ENCODE measurements at places on chromosomes 2 and 18.

DNA sequence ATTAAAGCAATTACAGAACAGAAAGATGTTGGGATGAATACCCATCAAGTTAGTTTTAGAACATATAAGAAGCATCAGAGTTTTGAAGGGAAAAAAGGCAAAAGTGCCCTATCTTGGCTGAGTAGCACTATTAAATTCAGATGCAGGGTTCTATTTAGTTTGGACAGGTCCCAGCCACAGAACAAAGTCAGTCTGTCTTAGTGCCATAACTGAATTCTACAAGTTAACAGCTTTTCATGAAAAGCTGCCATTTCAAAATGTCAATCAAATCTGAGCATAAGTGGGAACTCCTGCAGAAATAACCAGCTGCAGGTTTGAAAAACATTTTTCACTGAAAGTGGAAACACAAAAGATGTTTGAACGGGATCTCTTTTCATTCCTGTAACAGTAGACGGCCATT lies 160.4 kb downstream of the SRBD1 start:
- no peak for DNase-seq

DNA sequence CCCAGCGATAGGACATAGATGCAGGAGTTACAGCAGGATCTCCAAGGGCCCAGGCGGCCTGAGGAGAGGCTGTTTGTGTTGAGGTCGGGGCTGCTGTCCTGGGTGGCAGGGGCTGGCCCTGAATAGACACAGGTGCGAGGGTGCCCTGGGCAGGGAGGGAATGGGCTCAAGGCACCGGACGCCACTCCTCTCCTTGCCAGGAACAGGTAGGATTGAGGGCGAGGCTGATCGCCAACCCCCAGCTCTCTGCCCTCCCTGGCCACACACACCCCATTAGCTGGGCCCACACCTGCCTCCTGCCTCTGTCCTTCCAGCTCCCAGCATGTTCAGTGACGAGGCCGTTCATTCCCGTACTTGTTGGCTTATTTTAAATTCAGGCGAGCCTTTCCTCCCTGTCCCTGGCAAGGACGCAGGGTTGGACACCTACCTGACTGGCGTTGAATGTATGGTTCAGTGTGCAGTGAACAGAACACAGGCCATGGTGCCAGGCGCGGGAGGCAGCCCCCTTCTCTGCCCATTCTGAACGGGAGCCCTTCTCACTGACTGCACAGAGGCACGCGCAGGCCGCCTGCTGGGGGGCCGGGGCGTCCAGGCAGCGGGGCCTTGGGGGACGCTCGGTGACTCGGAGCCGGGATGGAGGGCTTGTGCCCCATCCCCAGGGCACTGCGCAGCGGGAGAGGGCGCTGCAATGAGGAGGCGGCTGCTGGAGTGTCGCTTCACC lies 41.3 kb upstream of the SNED1 start:
- DNase-seq: no peak

DNA sequence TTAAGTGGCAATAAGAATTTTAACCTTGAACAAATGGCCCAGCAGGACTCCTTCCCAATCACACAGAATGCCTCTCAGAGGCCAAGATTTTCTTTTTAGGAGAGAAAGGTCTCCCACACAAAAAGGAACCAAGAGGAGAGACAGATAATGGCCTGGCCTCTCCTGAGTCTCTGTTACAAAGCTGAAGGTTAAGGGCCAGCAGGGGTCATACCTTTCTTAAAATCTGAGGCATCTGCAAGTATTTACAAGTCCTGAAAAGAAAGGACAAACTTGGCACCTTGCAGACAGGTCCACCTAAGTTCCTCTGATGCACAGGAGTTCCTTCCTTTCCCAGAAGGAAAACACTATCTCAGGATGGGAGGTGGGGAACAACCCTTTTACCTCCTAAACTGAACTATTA lies 142.3 kb downstream of the TMEM163 start:
- DNase-seq: no peak

- DNase-seq: no peak
Measured at GRCh38 chr2:55547001-55547400, 27.5 kb downstream of the CFAP36 start.

DNA sequence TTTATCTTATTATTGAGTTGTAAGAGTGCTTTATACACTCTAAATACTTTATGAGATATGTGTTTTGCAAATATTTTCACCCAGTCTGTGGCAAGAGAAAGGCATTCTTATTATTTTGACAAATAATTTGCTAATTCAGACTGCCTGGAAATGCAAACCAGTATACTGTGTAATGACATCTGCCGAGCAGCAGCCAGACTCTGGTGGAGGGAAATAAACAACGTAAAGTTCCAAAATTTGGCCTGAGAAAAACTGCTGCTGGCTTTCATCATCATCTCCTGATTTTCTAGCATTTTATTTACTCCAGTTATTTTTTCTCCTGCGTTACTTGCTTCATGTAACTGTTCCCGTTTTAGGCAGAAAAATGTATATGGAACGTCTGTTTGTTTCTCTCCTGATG lies 161.6 kb downstream of the RNF152 start:
- DNase-seq: peak; percentile 30

GRCh38 chr2:64015898-64016297 lies 3.3 kb downstream of the VPS54 start:
- no peak for DNase-seq

DNA sequence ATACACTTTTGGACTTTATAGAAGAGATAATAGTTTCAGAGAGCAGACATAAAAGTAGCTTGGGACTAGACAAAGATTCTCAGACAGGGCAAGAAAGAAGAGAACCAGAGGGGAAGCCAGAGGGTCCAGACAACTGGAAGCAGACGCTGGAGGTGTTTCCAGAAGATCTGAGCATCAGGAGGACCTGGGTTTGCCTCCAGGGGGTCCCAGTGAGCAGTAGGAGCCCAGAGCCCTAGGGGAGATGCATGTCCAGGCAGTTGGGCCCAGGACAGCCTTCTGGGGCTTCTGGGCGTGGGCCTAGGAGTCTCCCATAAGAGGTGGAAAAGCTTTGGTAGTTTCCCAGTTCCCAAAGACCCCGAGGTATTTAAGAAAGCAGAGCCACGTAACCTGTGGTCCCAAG lies 251.2 kb upstream of the ID2 start:
- no peak for DNase-seq

- peak; percentile 80 for DNase-seq
Measured at GRCh38 chr2:61793389-61793836, 60.4 kb downstream of the FAM161A start.

DNA sequence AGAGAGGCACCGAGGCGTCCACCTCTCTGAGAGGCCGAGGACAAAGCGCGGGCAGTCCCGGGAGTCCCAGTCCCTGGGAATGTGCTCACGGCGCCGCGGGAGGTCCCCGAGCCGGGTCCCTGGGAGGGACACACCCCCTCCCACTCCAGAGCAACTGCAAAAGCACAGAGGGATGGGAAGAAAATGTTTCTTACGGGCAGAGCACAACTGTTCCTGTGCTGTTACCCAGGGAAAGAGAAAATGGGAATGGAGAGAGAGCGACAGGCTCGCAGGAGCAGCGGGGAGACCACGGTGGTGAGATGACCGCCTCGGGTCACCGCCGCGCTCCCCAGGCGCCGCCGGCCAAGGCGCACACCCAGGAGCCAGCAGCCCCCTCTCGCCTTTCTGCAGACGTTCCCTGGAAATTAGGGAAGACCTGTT lies 1.2 kb upstream of the BCL11A start:
- DNase-seq: no peak

GRCh38 chr18:43620936-43621335 lies 343.6 kb upstream of the SYT4 start:
- DNase-seq: peak; percentile 55

DNA sequence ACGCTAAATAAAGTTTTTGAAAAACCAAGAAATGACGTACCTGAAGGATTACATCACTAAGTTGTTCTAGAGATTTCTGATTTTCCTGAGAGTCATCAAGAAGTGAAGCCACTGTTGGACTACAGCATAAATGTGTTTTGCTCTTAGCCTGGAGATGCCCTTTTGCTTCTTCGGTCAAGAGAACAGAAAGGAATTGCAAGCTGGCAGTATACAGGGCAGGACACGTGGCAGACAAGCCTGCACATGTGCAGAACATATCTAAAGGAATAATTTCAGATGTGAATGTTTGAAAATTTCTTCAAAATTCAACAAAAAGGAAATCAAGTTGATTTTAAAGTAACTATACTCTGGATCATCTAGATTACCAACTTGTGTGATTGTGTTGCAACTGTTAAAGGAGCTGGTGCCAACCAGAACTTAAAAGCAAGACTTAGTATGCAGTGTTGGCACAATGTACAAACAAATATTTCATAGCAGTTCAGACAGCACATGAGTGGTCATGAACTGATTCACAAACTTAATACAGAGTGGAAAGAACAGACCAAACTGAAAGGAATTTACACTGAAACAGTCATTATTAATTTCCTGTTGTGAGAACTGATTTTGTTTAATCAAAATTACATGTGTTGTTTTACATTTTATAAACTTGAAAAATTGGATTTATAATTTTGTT lies 100.4 kb upstream of the CD226 start:
- peak; percentile 41 for DNase-seq

GRCh38 chr2:232236200-232236599 lies 142.4 kb upstream of the ALPP start:
- peak; percentile 19 for DNase-seq

GRCh38 chr2:214774108-214774507 lies 35.4 kb downstream of the BARD1 start:
- DNase-seq: peak; percentile 73

DNA sequence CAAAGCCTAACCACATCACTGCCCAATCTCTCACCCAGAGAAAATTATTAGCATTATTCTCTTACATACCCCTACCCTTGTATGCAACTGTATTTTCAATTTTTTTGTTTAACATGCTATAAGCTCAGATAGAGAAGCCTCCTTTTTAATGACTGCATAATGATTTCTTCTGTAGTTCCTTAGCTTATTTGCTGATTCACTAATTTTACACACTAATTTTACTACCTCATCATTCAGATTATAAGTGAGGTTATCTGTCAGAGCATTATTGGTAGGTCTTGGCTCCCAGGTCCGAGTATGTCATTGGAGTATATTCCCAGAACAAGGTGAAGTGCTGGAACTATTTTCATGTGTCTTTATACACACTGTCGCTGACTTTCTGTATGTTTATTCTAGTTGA lies 45.4 kb downstream of the RHBDD1 start:
- no peak for DNase-seq

DNA sequence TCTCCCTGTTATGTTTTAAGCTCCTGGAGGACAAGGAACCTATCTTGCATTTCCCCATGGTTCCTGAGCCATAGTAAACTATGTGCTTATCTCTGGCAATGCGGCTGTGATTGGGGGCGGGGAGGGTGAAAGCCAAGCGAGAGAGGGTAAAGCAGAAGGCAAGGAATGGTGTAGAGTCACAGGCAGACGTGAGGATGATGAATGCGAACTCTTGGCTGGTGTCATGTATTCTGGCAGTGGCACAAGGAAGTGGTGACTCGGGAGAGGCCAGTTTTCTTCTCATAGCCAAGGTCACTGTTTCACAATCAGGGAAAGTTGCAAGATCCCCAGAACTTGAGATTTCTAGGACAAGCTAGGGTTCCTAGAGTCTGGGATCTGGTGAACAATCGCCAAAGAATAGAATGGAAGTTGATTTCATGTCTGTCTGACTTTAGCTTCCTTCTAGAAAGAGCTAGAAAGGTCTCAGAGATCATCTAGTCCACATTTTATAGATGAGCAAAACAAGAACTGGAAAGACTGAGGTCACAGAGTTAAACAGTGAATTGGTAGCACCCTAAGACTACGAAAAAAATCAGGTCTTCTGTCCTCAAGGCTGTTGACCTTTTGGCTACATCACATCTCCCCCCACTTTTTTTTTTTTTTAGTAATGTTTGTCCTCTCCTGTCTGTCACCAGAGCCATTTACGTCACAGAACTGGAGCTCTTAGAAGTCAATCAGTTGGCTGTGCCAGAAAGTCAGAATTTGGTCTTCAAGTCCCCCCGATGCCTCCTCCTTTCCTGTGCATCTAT lies 137.0 kb downstream of the BCL11A start:
- DNase-seq: peak; percentile 31

- peak; percentile 74 for DNase-seq
Measured at GRCh38 chr2:27809761-27810241, 38.3 kb downstream of the MRPL33 start.

- peak; percentile 82 for DNase-seq
Measured at GRCh38 chr2:236971131-236971821, 114.4 kb upstream of the COPS8 start.

DNA sequence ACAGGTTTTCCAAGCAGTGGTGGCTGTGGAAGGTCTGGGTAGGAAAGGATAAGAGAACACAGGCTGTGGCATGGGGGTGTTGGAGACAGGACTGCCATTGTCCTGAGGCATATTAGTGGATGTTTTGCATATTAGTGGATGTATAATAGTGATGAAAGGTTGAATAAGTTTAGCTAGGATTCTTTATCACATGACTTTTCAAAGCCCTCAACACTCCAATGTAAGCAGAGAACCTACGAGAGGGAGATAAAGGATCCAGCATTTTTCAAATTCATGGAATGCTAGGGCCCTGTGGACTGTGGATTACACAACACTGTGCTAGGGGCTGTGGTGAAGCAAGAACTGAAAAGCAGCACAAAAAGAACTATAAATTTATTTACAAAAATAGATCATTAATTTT lies 63.2 kb downstream of the POLE4 start:
- DNase-seq: no peak

DNA sequence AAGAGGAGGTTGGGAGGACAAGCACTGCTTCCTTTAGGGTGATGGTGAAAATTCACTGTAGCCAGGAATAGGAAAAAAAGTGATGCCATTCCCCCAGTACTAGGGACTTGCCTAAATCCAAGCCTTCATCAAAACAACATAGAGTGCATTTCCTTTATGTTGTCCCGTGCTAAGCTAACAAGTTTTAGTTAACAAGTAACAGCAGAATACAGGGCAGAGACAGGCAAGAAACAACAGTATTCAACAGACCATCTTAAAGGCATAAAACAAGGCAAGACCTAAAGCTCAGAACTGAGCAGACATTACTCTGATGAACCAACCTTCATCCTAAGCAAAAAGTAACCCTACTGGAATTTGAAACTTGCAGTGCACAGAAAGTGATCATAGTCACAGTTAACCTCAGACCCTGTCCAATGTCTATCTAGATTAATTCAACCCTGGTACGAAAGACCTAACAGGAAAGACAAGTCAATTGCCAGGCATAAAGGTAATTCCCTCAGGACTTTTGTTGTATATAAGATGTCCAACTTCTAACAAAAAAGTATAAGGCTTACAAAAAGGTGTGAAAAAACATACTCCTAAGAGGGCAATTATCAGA lies 34.4 kb upstream of the GALNT1 start:
- no peak for DNase-seq
